Dermis microvascular lymphatic vessel endothelial cell (primary cell): ENCODE measurements at places on chromosomes 5 and 9. TPM values are rescaled to one million over a fixed set of nuclear protein-coding genes. Genes with fewer than 3 reads are reported as not detected.

The KCTD16 gene
- total RNA-seq: under 0.01 TPM in 2 replicates

The FOXD4L5 gene
- total RNA-seq: under 0.01 TPM in 1 of 2 replicates, not detected in the other

The ARHGEF39 gene
- total RNA-seq: 0.51 and 1.0 TPM in 2 replicates

The MARCOL gene
- total RNA-seq: not detected in 2 replicates

The ARL15 gene
- total RNA-seq: 39.0 and 62.2 TPM in 2 replicates

The SLC36A1 gene
- 1.9 and 3.2 TPM in 2 replicates for total RNA-seq

The ADGRV1 gene
- total RNA-seq: 0.13 and 0.25 TPM in 2 replicates

The ZNF483 gene
- 1.6 and 1.8 TPM in 2 replicates for total RNA-seq

The SUSD3 gene
- not detected in 2 replicates for total RNA-seq

The SLC45A2 gene
- under 0.01 TPM in 1 of 2 replicates, not detected in the other for total RNA-seq

The PRDM9 gene
- not detected in 2 replicates for total RNA-seq

The DMAC1 gene
- total RNA-seq: 8.9 and 9.5 TPM in 2 replicates
